Bronchus fibroblast of lung (primary cell): ENCODE measurements at places on chromosomes 1 and 21. TPM values are rescaled to one million over a fixed set of nuclear protein-coding genes. Genes with fewer than 3 reads are reported as not detected.

Gene RNF19B
- 8.7 and 8.9 TPM in 2 replicates for total RNA-seq

Gene GRHL3
- 0.17 TPM in 1 of 2 replicates, not detected in the other for total RNA-seq

Gene CHRM3
- total RNA-seq, result not detected in 2 replicates

Gene SYPL2
- 0.15 and 0.17 TPM in 2 replicates for total RNA-seq

Gene RNU1-2
- under 0.01 TPM in 1 of 2 replicates, not detected in the other for total RNA-seq

Gene CR1
- total RNA-seq, result not detected in 2 replicates

Gene TTC24
- total RNA-seq, result not detected in 2 replicates

Gene TFF3
- total RNA-seq, result not detected in 2 replicates

Gene TFF1
- total RNA-seq, result not detected in 2 replicates
